ENCODE measurements at places on chromosomes 4 and X. TPM values are rescaled to one million over a fixed set of nuclear protein-coding genes. Genes with fewer than 3 reads are reported as not detected.

- no peaks in the 10 kb centered on the region for H3K36me3 ChIP-seq
- DNase-seq: no peak
- H3K4me1 ChIP-seq: no peaks in the 10 kb centered on the region
- H3K27ac ChIP-seq: no peak overlapping the region
- no peaks in the 10 kb centered on the region for H3K27me3 ChIP-seq
Measured at GRCh38 chr4:46830971-46831454, 78.0 kb downstream of the COX7B2 start.

- H3K4me1 ChIP-seq: no peaks in the 10 kb centered on the region
- no peak overlapping the region for H3K27ac ChIP-seq
- H3K27me3 ChIP-seq: no peaks in the 10 kb centered on the region
- no peaks in the 10 kb centered on the region for H3K36me3 ChIP-seq
Measured at GRCh38 chrX:74458736-74459135, 37.4 kb downstream of the SLC16A2 start.

GRCh38 chrX:119763181-119763580, 4.8 kb downstream of the SOWAHD start:
- no peaks in the 10 kb centered on the region for H3K27me3 ChIP-seq
- no peak overlapping the region for H3K27ac ChIP-seq
- no peaks in the 10 kb centered on the region for H3K36me3 ChIP-seq
- H3K4me3 ChIP-seq: no peak overlapping the region
- no peak for DNase-seq

The HMX1 gene
- 5.3 TPM for total RNA-seq

The SOX3 gene
- 10.5 TPM for total RNA-seq

- H3K27ac ChIP-seq: no peak overlapping the region
- no peak for DNase-seq
- H3K27me3 ChIP-seq: no peaks in the 10 kb centered on the region
Measured at GRCh38 chr4:16122784-16123183, 39.0 kb upstream of the PROM1 start.

DNA sequence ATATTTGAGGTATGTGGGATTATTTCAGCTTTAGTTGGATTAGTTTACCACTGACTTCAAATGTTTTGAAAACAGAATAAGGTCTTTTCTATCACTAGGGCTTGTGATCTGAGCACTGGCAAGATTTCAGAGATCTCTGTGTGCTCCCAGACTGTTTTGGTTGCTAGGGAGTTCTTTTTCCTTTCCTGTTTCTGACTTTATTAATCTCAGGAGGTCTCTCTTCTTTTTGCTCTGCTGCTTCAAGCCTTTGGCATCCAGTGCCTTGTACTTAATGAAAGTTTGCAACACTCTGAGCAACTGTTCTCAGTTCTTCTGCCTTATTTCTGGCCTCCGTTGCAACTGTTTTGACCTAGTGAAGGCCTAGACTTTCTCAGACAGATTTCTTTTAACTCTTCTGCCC, 32.1 kb upstream of the PAQR3 start:
- no peaks in the 10 kb centered on the region for H3K27me3 ChIP-seq
- H3K27ac ChIP-seq: peak overlapping the region; percentile 54
- no peaks in the 10 kb centered on the region for H3K4me1 ChIP-seq
- no peak overlapping the region for H3K4me3 ChIP-seq

DNA sequence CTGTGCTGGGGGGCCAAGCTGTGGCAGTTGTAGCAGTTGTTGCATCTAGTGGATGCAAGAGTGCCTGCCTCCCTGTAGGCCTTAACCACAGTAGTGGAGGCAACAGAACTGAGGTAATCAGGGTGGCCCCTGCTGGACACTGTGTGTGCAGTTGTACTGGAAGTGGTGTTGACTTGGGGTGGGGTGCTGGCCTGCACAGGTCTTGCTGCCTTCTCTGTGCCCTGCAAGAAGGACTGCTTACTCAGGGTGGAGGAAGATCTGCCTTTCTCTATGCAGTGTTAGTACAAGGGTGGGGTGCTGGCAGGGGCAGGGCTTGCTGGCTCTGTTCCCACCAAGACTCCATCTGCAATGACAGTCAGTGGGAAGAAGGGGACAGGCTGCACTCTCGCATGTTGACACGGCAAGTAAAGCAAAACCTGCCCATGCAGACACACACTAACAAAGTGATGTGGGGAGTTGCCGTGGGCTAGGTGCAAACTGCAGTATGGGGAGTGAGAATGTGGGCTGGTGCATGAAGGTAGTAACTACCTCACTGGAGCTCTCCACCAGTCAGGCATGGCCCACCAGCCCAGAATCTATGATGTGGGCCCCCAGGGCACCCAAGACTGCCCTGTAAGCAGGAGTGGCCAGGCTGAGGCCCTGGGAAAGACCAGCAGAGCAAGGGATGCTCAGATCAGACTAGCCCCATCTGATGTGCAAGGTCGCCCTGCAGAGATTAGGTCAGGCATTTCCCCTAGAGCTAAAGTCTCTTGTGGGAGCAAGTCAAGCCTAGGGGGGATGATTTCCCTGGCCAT, 594.9 kb downstream of the TECRL start:
- no peak overlapping the region for H3K4me3 ChIP-seq
- H3K4me1 ChIP-seq: no peaks in the 10 kb centered on the region
- no peak overlapping the region for H3K27ac ChIP-seq
- H3K36me3 ChIP-seq: no peaks in the 10 kb centered on the region
- H3K27me3 ChIP-seq: no peaks in the 10 kb centered on the region

DNA sequence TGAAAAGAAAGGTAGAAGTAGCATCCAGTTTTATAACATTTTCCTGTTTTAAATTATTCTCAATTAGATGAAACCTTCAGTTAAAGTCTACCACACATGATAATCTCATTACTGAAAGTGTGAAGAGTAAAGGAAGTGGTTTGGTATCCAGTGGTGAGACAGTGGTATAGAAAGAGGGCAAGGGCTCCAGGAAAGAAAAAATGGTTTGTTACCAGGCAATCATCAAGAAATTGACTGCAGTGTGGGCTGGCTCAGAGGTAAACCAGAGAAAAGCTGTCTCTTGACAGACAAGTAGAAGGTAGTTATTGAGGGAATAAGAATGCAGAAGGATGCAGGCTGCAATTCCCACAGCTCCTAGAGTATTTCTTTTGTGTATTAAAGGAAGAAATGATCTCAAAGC, 406.2 kb downstream of the TLL1 start:
- no peaks in the 10 kb centered on the region for H3K4me1 ChIP-seq
- no peak for DNase-seq
- H3K4me3 ChIP-seq: no peak overlapping the region
- H3K36me3 ChIP-seq: no peaks in the 10 kb centered on the region
- no peak overlapping the region for H3K27ac ChIP-seq

- peak; percentile 14 for DNase-seq
- no peak overlapping the region for H3K27ac ChIP-seq
- no peaks in the 10 kb centered on the region for H3K27me3 ChIP-seq
- H3K36me3 ChIP-seq: no peaks in the 10 kb centered on the region
Measured at GRCh38 chrX:118807151-118808017, 16.2 kb upstream of the ZCCHC12 start.

DNA sequence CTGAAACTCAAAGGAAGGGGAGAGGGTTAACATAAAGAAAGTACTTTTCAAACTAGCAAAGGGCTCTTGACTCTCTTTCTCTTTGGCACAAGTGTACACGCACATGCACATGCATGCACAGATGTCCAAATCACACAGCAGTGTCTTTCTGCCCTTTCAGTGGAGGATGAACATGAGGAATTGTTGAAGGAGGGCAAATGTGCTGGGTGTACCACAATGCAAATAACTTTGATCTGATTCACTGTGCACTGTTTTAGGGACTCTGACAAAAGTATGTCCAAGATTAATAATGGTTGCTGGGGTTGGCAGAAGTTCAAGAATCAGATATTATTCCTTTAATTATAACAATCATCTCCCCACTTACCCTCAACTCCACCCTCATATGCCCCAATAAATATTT, 93.8 kb downstream of the GPC4 start:
- H3K36me3 ChIP-seq: no peaks in the 10 kb centered on the region
- no peak for DNase-seq
- no peaks in the 10 kb centered on the region for H3K4me1 ChIP-seq
- H3K27me3 ChIP-seq: no peaks in the 10 kb centered on the region
- H3K27ac ChIP-seq: no peak overlapping the region

All from prostate gland (tissue), 2 donors.